Left cardiac atrium (tissue), 4 donors: ENCODE measurements at places on chromosomes 16 and 17.

- DNase-seq, result no peak
These were observed 61.6 kb downstream of the RGS9 start for GRCh38 chr17:65198653-65199382.

GRCh38 chr17:19768046-19768782 lies 20.1 kb upstream of the ALDH3A1 start:
- no peak for DNase-seq

- DNase-seq, result no peak
These were observed 38.5 kb downstream of the USP22 start for GRCh38 chr17:21004016-21004930.

DNA sequence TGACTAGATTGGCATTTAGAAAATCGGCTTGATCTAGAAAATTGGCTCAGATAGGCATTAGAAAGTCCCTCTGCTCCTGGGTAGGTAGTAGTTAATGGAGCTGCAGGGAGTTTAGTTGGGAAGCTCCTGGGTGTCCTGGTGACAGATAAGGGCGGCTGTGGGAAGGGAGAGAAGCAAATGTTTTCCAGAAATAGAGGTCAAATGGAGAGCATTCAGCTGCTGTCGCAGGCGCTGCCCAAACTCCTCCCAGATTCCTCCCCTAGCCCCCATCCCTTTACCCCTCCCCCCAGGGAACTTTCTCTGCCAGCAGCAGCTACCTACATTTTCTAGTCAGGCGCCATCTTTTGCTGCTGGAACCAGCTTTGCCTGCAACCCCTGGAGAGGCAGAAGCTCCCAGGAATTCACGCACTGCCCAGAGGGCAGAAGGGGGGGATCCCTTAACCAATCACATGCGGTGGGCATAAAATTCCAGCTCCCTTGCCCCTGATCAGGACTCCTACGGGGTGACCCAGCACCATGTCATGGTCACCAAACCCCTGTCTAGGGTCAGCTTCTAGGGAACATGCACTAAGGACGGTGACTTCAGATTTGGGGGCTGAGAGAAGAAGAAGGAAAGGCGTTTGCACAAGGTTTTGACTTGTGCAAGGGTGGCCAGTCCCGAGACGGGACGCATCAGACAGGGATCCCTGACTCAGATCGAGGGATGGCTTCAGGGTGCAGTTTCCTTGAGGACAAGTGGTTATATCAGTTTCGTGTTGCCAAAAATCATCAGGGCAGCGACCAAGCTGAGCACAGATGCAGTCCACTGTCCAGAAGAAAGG lies 43.8 kb downstream of the SOCS1 start:
- no peak for DNase-seq

DNA sequence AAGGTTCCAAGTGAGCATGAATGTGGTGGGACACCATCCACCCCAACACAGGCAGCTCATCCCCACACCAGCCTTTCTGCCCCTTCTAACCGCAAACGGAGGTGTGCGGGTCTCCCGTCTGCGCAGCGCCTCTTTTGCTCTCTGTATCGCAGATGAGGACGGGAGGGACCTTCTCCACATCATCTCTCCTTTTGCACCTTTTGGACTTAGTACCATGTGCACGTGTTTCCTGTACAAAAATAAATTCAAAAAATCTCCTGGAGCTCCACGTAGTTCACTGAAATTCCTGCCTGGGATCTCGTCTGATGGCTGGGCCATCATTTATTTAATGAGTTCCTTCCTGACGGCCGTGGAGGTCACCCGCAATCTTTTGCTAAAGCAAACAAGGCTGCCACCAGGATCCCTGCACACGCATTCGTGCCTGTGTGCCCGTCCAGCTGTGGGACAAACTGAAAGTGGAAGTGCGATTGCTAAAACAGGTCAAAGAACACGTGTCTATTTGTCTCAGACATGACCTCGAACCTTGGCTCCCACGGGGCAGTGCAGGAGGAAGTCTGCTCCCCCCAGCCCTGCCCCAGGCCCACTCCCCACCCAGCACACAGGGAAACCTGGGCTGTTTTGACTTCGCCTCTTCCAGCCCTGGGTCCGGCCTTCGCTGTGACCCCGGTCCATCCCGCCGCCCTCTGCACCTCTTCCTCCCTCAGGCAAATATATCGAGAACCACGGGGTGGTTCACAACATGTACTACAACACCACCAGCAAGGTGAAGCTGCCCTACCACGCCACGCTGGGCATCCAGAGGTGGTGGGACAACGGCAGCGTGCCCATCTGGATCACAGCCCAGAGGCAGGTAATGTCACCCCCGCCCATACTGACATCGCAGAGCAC lies 2.3 kb downstream of the ENPP7 start:
- no peak for DNase-seq

GRCh38 chr16:30808146-30808545 lies 21.1 kb upstream of the ZNF629 start:
- no peak for DNase-seq

DNA sequence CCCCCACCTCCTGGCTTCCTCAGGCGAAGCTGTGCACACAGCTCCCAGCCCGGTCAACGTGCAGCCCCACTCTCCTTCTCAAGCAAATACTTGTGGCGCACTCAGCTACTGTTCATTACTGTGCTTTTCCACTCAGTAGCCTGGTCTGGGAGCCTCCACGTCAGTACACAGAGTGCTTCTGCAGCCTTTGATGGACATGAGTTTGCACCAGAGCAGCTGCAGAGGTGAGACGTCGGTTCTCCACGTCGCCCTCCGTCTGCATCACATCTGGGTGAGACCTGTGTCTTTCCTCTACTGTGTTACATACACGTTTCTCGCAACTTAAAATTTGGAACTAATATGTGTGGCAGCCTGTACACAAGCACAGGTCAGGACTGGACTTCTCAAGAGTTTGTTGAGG lies 334.3 kb downstream of the C16orf95 start:
- DNase-seq, result no peak

- DNase-seq, result peak; percentile 69
These were observed 16.0 kb upstream of the NUDT16L1 start for GRCh38 chr16:4677390-4677789.

DNA sequence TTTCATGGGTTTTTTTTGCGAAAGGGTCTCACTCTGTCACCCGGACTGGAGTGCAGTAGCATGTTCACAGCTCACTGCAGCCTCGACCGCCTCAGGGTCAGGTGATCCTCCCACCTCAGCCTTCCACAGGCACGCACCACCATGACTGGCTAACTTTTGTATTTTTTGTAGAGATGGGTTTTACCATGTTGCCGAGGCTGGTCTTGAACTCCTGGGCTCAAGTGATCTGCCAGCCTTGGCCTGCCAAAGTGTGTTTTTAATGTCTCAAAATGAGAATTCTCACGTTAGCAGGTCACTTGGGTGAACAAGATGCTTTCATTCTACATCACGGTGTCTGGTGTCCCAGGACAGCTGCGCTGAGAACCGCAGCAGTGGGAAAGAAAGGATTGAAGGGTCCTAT lies 3.2 kb downstream of the FBXO31 start:
- DNase-seq, result no peak

GRCh38 chr16:6641091-6641490 lies 691.6 kb upstream of the RBFOX1 start:
- DNase-seq, result no peak

GRCh38 chr16:73697336-73697735 lies 599.3 kb upstream of the PSMD7 start:
- DNase-seq, result no peak

GRCh38 chr16:88721236-88721635 lies 14.9 kb downstream of the CTU2 start:
- no peak for DNase-seq

DNA sequence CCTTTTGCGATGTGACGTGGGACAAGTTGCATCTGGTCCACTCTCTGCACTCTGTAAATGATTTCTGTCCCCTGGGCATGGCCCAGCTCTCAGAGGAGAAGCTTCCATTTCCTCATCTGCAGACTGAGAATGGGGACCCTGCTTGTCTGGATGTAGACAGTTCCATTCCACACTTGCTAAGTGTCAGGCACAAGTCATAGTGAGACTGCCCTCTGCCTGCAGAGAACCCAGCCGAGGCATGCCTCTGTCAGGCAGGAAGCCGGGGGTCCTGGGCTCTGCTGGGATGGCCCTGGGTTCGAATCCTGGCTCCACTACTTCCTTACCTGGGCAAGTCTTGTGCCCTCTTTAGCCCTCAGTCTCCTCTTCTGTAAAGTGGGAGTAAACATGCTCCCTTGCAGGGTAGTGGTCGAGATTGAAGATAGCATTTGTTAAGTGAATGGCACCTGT lies 4.1 kb downstream of the MAP2K3 start:
- no peak for DNase-seq

- DNase-seq, result peak; percentile 70
These were observed 68.4 kb downstream of the CMC2 start for GRCh38 chr16:80938004-80938878.

DNA sequence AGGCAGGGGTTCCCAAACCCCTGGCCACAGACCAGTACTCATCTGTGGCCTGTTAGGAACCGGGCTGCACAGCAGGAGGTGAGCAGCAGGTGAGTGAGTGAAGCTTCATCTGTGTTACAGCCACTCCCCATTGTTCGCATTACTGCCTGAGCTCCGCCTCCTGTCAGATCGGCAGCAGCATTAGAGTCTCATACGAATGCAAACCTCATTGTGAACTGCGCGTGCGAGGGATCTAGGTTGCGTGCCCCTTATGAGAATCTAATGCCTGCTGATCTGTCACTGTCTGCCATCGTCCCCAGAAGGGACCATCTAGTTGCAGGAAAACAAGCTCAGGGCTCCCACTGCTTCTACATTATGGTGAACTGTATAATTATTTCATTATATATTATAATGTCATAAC lies 25.1 kb upstream of the RMI2 start:
- no peak for DNase-seq

- DNase-seq, result no peak
These were observed 45.6 kb downstream of the ADCY7 start for GRCh38 chr16:50311891-50312501.

DNA sequence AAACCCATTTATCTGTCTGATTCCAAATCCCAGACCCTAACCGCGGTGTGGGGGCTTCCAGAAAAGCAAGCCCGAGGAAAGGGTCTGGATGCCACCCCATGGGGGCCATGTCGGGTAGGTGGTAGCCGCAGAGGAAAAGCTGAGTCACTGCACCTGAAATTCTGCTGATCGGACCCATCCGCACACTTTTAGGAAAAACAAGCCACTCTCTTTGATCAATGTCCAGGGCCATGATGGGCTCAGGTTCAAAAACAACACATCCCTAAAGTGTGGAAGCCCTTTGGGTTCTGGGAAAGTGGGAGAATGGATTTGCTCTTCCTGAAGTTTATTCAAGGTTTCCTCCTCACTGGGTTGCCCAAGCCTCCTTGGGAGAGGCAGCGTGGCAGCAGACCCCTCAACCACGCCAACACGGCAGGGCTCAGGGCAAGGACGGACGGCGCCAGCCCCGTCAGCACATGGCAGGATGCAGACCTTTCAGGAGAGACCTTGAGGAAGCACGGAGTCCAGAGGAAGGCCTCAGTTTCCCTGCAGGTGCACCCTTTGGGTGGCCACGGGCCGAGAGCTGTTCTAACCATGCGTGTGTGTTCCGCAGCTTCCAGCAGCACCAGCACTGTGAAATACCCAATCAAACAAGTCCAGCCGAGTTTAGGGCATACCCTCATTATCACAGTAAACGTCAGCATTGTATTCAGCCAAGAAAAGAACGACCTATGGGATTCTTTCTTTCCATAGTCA lies 367.0 kb downstream of the FOXL1 start:
- no peak for DNase-seq

DNA sequence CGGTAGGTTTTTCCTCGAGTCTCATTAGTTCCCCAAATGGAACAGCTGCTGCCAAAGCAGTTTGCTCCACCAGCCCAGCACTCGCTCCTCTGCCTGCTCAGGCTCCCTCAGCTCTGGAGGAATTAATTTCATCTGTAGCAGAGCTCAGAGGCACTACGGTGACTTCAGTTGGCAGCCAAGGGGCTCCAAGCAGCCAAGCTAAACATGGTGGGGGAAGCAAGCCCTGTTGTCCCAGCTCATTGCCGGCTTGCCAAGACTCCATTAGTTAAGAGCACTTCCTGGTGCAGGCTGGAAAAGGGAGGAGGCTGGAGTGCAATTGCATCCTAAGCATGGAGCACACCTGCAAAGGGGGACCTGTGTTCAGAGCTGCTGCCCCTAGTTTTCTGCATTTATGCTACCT lies 78.7 kb upstream of the GPRC5B start:
- DNase-seq, result peak; percentile 77

DNA sequence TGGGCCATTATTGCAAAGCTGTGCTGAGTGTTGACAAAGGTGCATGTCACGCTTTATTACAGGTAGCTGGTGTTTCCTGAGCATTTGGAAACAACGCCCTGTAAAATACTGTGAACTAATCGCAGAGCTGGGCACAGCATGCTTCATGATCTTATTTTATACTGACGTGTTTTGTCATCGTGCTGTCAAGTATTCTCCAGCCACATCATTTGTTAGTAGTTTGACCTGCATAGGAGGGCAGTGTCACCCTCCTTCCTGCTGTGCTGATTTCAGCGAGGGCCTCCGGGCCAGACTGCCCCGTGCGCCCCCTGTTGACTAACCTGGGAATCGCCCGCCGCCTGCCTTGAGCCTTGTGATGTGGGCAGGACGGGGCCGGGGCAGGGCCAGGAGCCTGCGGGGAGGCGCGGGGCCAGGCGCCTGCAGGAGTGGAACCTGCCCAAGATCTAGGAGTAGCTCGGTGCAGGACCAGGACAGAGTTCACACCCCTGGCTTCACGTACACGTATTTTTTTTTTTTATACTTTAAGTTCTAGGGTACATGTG lies 820.7 kb downstream of the KCNJ18 start:
- DNase-seq, result no peak

DNA sequence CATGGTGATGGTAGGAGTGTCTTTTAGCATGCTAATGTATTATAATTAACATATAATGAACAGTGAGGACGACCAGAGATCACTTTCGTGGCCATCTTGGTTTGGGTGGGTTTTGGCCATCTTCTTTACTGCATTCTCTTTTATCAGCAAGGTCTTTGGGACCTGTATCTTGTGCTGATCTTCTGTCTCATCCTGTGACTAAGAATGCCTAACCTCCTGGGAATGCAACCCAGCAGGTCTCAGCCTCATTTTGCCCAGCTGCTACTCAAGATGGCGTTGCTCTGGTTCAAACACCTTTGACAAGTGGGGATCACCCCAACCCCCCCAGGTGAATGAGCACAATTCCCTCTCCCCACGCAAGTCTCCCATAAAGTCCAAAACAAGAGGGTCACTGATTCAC lies 49.3 kb upstream of the ETV4 start:
- DNase-seq, result no peak

DNA sequence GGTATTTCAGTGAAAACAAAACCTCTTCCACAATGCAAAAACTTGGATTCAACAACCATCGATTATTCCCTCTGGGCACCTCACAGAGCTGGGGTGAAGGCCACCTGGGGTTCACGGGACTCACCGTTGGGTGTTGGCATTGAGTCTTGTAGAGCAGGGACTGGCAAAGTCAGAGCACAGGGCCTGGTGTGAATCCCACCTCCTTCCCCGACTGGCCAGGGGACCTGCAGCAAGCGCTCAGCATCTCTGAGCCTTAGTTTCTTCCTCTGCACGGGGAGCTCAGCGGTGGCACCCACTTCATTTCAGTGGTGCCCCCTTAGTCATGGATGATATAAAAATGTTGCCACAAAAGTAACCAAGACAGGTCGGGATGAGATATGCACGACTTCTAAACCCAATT lies 100.4 kb downstream of the METRNL start:
- no peak for DNase-seq

GRCh38 chr17:76826330-76827068 lies 41.7 kb upstream of the MGAT5B start:
- no peak for DNase-seq

GRCh38 chr17:9185688-9186284 lies 164.5 kb downstream of the NTN1 start:
- no peak for DNase-seq
